ENCODE measurements at places on chromosomes 11 and 22.

DNA sequence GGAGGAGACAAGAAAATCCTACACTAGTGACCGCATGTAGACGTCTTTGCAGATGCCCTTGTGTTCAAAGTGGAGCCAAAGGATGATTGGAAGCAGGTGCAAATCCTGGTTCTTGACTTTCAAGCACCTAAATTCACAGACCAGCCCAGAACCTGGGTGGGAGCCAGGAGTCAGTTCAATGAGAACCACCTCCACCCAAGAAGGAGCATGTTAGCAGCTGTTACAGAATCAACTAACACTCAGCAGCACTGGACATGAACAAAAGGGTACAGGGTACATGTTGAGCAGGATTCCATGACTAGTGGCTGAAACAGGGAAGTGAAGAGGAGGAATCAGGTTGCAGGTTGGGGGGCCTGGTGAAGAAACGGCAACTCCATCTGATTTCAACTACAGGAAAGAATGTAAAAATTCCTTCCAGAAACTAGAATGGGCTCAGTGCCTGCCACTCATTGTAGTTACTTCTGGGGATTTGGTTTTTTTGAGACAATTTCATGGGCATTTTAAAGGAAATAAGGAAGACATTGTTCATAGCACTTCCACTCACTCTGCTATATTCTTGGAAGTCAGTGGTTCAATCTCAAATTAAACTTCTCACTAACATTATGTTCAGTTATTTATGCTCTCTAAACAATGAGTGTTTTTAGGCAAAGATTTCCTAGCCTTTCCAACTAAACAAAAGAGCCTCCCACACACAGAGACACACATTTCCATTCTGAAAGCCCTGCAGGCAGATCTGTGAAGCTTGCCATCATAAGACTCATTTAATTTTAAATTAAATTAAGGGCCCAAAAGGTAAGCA, 173.3 kb downstream of the CADM1 start:
- no peak for DNase-seq

GRCh38 chr11:11370255-11370961, 17.4 kb upstream of the CSNK2A3 start:
- DNase-seq = no peak

- DNase-seq = no peak
Observed at GRCh38 chr11:117837791-117838190, 13.2 kb upstream of the FXYD2 start.

DNA sequence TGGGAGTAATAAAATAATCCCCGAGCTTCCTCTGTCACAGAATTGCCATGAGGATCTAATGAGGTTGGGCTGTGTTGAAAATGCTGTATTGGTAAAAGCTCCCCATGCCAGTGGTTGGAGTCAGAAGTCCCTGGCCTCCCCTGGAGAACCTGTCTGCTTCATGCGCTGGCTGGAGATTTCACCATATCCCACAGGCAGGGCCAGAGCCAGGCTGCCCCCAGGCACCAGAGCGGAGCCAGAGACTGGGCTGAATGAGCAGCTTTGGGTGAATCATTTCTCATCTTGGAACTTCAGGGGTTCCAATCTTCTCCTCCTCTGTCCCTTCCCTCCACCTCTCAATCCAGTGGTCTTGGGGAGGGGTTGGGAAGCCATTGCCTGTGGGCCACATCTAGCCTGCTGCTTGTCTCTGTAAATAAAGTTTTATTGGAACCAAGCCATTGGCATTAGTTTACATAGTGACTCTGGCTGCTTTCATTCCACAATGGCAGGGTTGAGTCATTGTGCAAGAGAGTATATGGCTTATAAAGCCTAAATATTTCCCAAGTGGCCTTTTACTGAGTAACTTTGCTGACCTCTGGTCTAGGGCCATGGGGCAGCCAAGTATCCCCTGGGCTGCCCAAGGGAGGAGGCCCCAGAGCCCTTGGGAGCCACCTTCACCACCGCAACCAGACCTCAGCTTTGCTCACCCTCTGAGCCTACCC, 35.2 kb downstream of the LRRC10B start:
- DNase-seq = no peak

- no peak for DNase-seq
Observed at GRCh38 chr11:91394727-91395414, 829.7 kb upstream of the FAT3 start.

GRCh38 chr11:73972620-73973449, 9.8 kb downstream of the UCP2 start:
- DNase-seq = peak; percentile 49

- no peak for DNase-seq
Observed at GRCh38 chr22:47052236-47053012, 290.0 kb downstream of the TBC1D22A start.

- DNase-seq = peak; percentile 7
Observed at GRCh38 chr11:2768471-2769408, 68.9 kb upstream of the KCNQ1OT1 start.

DNA sequence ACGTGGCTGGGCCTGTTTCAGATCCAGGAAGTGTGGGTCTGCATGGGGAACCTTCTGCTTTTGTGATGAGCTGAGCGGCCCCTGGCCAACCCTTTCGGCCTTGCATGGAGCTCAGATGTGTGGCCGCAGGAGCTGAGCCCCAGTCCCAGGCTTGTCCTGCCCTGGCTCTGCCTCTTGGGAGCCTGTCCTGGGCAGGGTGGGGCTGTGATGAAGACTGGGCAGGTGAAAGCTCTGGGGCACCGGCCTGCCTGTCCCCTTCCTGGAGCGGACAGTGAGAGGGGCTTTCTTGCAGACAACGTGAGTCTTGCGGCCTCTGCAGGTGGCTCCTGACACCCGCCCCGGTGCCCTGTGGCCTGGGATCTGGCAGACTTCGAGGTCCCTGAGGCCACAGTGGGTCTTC, 1296.6 kb downstream of the BRD1 start:
- no peak for DNase-seq

DNA sequence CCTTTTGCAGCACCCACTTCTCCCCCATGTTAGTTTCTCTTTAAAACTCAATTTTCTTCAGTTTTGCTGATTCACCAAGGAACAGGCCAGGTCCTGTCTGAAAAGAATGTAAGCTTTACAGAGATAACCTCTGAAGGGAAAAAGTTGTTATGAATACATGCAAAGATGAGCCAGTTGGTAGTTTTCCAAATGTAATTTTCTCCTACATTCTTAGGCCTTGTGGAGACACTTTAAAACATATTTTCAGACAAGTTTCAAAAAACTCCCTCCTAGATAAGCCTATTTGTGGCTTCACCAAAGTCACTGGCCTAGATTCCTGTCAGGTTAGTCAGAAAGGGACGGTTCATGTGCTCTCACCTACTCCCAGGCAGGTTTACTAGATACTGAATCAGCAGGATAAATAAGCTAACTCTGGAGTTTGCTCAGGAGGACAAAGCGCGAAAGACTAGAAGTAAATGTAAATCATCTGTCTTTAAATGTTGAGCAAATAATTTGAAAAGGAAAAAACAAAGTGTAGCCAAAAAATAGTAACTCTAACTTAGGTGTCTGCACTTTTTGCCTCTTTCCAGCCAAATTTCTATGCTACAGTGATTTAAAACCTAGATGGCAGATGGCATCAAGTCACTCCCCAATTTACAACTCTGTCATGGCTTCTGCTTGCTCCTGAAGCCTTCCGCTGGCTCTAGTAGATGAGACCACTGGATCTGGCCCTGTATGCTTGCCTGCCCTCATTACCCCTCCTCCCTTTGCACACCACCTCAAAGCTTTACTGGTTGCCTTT, 4.9 kb upstream of the ATP6V1E1 start:
- DNase-seq = no peak

DNA sequence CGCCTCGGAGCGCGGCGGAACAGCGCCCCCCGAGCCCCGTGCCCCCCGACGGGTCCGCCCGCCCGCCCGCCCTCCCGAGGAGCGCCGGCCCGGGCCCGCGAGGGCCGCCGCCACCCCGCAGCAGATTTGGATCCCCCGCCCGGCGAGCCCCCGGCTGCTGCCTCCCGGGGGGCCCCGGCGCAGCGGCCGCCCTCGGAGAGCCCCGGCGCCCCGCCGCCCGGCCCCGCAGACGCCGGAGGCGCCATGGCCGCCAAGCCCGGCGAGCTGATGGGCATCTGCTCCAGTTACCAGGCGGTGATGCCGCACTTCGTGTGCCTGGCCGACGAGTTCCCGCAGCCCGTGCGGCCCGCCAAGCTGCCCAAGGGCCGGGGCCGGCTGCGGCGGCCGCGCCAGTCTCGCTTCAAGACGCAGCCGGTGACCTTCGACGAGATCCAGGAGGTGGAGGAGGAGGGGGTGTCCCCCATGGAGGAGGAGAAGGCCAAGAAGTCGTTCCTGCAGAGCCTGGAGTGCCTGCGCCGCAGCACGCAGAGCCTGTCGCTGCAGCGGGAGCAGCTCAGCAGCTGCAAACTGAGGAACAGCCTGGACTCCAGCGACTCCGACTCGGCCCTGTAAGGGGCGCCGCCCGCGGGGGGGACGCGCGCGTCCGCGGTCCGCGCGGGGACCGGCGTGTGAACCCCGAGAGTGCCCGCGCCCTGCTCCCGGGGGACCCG, 380 bp downstream of the C11orf96 start:
- peak; percentile 25 for DNase-seq

GRCh38 chr22:23403720-23404688, 176.1 kb downstream of the IGLL1 start:
- no peak for DNase-seq

GRCh38 chr11:64447831-64448598, 89.1 kb downstream of the RPS6KA4 start:
- DNase-seq = no peak
